ENCODE measurements at places on chromosomes 13 and 19.

GRCh38 chr13:41720839-41721561, 239.9 kb downstream of the VWA8 start:
- DNase-seq, result no peak

GRCh38 chr19:13037731-13038130, 42.5 kb downstream of the NFIX start:
- DNase-seq, result no peak

- DNase-seq, result no peak
These were observed 443 bp downstream of the TBXA2R start for GRCh38 chr19:3606174-3606689.

DNA sequence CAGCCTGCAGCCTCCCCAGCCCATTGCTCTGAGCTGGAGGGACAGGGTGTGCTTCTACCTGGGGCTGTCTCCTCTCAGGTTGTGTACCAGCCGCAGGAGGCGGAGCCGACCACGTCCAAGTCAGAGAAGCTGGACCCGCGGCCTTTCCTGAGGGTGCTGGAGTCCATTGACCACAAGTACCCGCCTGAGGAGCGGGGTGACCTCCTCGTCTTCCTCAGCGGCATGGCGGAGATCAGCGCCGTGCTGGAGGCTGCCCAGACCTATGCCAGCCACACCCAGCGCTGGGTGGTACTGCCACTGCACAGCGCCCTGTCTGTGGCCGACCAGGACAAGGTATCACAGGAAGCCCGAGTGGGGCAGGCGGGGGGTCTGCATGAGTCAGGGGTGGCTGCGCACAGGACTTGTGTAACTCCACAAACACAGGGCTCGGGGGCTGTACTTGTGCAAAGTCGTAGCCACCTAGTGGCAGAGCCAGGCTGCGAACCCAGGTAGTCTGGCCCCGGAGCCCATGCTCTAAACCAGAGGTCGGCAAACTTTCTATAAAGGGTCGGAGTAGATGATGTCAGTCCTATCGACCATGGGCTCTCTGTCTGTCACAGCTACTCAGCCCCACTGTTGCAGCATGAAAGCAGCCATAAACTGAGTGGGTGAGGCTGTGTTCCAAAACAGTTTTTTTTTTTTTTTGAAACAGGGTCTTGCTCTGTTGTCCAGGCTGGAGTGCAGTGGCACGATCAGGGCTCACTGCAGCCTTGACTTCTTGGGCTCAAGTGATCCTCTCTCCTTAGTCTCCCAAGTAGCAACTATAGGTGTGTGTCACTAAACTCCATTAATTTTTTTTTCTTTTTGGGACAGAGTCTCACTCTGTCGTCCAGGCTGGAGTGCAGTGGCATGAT, 8.9 kb downstream of the DHX34 start:
- peak; percentile 14 for DNase-seq

GRCh38 chr19:14406645-14407401, 12.3 kb downstream of the DDX39A start:
- no peak for DNase-seq

DNA sequence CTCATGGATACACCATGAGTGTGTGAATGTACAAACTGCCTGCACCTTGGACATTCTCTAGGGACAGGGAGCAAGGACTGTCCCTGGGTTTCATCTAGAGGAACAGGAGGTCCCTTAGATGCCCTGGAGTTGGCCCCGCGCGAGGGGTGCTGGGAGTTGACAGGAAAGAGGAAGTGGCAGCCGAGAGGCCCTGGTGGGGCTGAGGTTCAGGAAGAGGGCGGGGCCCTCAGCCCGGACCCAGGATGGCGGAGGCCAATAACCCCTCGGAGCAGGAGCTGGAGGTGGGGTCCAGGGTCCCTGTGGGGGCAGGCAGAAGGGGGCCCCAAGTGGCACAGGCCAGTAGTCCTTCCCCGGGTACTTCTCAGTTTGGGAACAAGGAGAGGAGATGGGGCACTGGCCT, 6.9 kb downstream of the PKN1 start:
- no peak for DNase-seq

GRCh38 chr19:50401605-50402450, 16.9 kb upstream of the SPIB start:
- no peak for DNase-seq

GRCh38 chr13:46636451-46636850, 83.5 kb downstream of the LRCH1 start:
- no peak for DNase-seq

- DNase-seq, result no peak
These were observed 124.5 kb downstream of the SHISA2 start for GRCh38 chr13:25927363-25927762.

- DNase-seq, result no peak
These were observed 10.6 kb downstream of the CCDC97 start for GRCh38 chr19:41320568-41320967.

DNA sequence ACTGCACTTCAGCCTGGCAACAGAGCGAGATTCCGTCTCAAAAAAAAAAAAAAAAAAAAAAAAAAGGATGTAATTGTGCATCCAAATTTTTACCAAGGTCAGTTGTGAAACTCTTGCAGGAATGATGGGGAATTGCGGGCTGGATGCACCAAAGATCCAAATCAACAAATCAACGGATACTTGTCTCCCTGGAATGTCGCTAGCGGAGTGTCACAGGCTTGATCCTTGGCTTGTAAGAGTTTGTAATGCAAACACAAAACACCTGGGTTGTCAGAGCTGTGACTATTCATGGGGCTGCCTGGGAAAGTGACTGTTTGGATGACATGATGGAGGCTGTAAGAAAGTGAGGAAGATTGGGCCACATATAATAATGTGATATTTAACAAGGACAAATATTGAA, 4.2 kb downstream of the KANK3 start:
- no peak for DNase-seq

GRCh38 chr13:27174766-27175455, 3.3 kb upstream of the USP12 start:
- DNase-seq, result peak; percentile 54

- no peak for DNase-seq
These were observed 312.5 kb downstream of the OLFM4 start for GRCh38 chr13:53341144-53341510.

DNA sequence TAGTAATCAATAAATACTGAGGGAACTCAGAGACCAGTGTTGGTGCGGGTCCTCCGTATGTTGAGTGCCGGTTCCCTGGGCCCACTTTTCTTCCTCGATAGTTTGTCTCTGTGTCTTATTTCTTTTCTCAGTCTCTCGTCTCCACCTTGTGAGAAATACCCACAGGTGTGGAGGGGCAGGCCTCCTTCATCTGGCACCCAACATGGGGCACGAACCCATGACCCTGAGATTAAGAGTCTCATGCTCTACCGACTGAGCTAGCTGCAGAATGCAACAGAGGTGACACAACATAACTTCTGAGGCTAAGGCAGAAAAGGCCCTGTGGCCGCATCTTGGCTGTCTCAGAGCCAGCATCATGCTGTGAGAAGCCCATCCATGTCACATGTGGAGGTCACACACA, 5.3 kb upstream of the ZNF613 start:
- no peak for DNase-seq

DNA sequence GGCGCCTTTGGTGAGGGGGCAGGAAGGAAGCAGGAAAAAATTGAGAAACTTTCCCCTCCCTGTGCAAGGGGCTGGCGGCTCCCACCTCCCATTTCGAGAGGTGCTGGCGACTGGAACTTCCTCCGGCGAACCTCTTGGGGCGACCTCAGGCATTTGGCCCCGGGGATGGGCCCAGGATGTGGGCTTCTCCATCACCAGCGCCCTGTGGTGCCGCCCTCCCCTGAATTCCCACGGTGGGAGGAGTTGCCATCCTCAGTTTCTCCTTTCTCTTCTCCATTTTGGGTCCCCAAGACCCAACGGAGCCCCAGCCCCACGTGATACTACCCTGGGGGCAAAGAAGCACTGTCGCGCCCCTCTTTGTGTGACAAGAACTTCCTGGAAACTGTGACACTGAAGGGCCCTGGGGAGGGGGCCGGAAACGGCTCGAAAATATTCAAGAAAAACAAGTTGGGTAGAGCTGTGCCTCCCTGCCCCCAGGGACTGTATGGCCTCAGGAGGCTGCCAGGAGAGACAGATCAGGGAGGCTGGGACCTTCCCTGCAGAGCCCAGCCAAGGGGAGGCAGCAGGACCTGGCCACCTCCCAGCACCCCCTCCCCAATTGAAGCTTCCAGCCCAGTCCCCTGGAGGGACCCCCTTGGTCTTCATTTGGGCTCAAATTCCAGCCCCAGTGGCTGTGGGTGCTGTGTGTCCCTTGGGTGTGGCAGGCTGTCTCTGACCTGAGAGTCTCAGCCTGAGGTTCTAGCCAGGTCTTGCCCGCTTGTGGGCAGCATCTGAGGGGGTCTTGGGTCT, 16.2 kb upstream of the AP1M2 start:
- DNase-seq, result no peak

GRCh38 chr19:30577551-30578105, 205.4 kb downstream of the ZNF536 start:
- no peak for DNase-seq

GRCh38 chr13:59480396-59481259, 683.1 kb downstream of the DIAPH3 start:
- no peak for DNase-seq

Data from fibroblast of mammary gland (primary cell).